Small intestine (tissue), 16 donors: ENCODE measurements at places on chromosomes 3 and 15. TPM values are rescaled to one million over a fixed set of nuclear protein-coding genes. Genes with fewer than 3 reads are reported as not detected.

The RAB11A gene
- 225 TPM for polyA plus RNA-seq

The VGLL3 gene
- not detected for polyA plus RNA-seq

DNA sequence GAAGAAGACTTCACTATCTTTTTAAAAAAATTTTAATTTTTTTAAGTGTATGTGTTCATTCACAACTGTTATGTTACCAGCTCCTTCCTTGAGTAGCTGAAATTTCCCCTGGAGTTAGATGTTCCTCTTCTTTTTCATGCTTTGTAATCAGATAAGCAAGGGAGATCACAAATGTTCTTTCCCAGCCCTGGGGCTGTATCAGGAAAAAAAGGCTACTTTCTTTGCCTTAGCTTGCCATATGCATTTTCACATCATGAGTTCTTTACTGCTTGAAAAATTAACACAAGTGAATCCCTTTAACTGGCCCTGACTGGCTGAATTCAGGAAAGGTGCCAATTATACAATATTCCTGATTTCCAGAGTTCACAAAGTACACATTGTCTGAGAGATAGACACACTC is 353.2 kb upstream of the ATP11B start:
- no peak for DNase-seq
- H3K36me3 ChIP-seq, result no peaks in the 10 kb centered on the region
- no peaks in the 10 kb centered on the region for H3K27me3 ChIP-seq
- no peak overlapping the region for H3K4me3 ChIP-seq
- H3K4me1 ChIP-seq, result no peaks in the 10 kb centered on the region

GRCh38 chr3:137259701-137260100 is 301.9 kb downstream of the IL20RB start:
- no peak overlapping the region for H3K4me3 ChIP-seq
- H3K4me1 ChIP-seq, result no peaks in the 10 kb centered on the region
- H3K27me3 ChIP-seq, result no peaks in the 10 kb centered on the region
- DNase-seq, result no peak

DNA sequence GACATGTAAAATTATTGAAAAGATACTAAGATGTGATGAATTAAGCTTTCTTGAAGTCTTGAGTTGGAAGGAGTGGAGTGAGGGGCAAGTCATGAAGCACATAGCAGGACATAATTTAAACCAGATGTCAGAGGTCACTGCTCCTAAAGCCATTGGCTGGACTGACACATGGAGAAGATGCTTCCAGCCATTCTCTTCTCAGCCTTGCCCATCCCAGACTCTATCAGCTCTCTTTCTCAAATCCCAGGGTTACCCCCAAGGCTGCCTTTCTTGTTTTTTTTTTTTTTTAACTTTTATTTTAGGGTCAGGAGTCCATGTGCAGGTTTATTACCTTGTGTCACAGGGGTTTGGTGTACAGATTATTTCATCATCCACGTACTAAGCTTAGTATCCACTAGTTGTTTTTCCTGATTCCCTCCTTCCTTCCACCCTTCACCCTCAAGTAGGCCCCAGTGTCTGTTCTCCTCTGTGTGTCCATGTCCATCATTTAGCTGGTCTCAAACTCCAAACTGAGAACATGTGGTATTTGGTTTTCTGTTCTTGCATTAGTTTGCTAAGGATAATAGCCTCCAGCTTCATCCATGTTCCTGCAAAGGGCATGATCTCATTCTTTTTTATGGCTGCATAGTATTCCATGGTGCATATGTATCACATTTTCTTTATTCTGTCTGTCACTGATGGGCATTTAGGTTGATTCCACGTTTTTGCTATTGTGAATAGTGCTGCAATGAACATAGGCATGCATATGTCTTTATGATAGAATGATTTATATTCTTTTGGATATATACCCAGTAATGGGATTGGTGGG is 18.9 kb downstream of the XIRP1 start:
- H3K27ac ChIP-seq, result no peak overlapping the region
- H3K4me1 ChIP-seq, result peaks cover 3% of the 10 kb centered on the region
- DNase-seq, result peak; percentile 51
- H3K36me3 ChIP-seq, result no peaks in the 10 kb centered on the region

DNA sequence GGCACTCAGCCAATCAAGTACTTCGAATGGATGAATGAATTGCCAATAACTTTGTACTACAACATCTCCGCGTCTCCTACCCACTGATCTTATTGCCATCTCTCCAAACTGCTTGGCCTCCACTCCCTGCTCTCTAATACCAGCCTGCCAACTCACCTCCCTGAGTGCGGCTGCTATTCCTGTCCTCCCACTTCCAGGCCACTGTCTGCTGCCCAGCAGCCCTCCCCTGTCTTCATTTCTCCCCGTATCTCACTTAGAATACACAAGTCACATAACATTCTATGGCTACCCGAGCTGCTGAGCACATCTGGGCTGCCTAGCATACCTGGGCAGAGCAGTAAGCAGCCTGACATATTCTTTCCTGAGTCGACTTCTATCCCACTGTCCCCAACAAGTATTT is 149.9 kb upstream of the LRTM1 start:
- no peaks in the 10 kb centered on the region for H3K27me3 ChIP-seq
- H3K4me1 ChIP-seq, result no peaks in the 10 kb centered on the region
- H3K36me3 ChIP-seq, result no peaks in the 10 kb centered on the region
- no peak overlapping the region for H3K27ac ChIP-seq
- H3K4me3 ChIP-seq, result no peak overlapping the region

The TRIM42 gene
- polyA plus RNA-seq, result not detected
